ENCODE measurements at places on chromosomes 13 and 19.

- no peak for DNase-seq
These were observed 155.7 kb downstream of the ENOX1 start for GRCh38 chr13:43631106-43631505.

DNA sequence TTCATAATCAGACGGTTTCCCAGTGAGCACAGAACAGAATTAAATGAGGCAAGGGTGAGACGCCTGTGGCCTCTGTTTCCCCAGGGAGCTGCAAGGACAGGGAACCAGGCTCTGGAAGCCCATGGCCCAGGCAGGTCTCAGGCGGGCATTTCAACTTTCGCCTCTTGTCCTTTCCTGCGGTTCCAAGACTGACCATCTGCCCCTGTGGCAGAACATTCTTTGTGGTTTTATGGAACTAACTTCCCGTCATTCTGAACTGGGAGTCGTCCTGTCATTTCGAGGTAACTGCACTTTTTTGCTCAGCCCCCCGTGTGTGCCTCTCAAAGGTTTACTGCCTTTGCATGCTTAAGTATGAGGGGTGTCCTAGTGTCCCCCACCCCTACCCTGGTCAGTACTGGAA, 70.9 kb downstream of the KL start:
- DNase-seq = no peak

DNA sequence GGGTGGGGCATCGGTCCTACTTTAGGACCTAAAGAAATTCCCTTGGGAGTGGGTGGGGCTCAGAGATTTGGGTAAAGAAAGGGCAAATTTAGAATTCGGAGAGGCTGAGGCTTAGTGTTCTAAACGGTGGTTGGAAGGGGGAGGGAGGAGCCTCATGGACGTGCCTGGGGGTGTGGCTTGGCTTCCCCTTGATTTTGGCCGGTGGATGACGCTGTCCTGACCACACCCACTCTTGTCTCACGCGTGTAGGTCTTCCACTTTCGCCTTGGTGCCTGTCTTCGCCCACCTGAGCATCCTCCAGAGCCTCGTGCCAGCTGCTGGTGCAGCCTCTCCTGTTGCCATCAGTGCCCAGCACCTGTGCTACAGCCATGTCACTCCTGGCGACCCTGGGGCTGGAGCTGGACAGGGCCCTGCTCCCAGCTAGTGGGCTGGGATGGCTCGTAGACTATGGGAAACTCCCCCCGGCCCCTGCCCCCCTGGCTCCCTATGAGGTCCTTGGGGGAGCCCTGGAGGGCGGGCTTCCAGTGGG, 1.2 kb upstream of the NUP62 start:
- no peak for DNase-seq

DNA sequence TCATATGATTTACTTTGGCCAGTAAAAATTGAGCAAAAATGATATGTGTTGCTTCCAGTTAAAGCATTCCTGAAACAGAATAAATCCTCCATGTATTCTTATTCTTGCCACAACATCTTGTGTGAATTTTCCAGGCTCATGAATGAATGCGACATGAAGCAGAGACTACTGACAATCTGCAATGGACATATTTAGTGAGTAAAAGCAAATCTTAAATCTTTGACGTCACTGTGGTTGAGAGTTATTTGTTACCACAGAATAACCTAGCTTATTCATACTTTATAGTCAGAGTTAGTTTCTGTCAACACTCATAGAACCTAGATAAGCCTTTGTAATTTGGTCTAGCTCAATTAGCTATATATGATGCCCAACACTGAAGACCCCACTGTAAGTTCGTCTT, 1443.1 kb downstream of the PCDH9 start:
- no peak for DNase-seq

GRCh38 chr13:89584058-89584620, 1763.3 kb upstream of the MIR17HG start:
- DNase-seq = no peak

DNA sequence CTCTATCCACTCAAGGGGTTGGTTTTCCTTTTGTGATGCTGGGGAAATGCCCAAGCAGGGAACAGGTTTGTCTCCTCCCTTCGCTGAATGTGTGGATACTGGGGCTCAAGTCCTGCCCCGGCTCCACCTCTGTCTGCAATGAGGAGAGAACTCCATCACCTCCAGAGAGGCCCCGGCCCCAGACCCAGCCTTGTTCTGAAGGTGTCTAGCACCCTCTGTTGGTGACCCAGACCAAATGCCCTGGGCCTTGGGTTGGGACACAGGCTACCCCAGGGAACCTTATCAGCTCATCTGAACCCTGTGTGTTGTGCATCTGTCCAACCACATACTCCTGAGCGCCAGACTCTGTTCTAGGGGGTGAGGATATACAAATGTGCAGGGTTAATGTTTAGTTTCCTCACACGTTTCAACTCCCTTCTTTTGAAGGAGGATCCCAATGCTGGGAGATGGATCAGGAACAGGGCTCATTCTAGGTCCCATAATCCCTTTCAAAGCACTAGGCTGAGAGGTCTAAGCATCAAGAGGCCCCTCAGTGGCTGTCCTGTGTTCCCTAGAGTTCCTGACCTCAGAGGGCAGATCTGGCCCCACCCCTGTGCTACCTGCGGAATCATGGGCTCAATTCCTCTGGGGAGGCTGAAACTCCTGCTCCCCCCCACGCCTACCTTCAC, 112.5 kb upstream of the SLC7A1 start:
- no peak for DNase-seq

- DNase-seq = no peak
These were observed 106.0 kb downstream of the KDM4B start for GRCh38 chr19:5074830-5075394.

GRCh38 chr13:23709536-23709935, 139.3 kb downstream of the TNFRSF19 start:
- DNase-seq = no peak

- DNase-seq = no peak
These were observed 26.2 kb upstream of the SLITRK6 start for GRCh38 chr13:85825454-85825853.

- no peak for DNase-seq
These were observed 250.0 kb downstream of the RGCC start for GRCh38 chr13:41707194-41707821.

- DNase-seq = no peak
These were observed 3.1 kb downstream of the FTL start for GRCh38 chr19:48968179-48968661.

DNA sequence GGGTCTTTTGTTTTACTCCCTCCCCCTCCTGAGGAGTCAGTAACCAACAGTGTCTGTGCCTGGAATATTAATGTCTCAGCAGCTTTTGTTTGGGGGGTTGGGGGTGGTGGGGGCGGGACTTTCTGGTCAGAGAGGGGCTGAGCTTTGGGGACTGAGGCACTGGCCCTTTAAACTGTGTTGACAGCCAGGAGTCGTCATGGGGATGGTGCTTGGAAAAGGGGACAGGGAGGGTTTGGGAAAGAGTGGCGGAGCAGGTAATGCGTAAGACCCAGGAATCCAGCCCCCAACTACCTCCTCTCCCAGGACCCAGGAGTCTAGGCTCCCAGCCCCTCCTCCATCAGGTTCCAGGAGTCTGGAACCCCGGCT, 5.2 kb downstream of the CADM4 start:
- DNase-seq = no peak

- no peak for DNase-seq
These were observed 156.9 kb downstream of the ENOX1 start for GRCh38 chr13:43629691-43630480.

DNA sequence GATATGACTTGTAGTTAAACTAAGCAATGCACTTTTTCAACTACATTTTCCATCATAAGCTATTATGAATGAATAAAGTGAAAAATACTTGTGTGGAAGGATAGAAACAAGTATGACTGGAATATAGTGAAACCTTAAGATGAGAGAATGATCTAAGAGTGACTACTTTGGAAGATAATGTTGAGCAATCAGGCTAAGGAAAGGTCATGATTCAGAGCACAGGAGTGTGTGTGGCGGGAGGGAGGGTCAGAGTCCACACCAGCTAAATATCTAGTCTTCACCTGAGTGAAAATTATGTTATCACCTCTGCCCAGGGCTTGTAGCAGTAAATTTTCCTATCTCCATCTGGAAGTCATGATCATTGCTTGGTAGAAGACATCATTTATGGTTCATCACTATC, 833.4 kb upstream of the ATXN8OS start:
- DNase-seq = no peak

DNA sequence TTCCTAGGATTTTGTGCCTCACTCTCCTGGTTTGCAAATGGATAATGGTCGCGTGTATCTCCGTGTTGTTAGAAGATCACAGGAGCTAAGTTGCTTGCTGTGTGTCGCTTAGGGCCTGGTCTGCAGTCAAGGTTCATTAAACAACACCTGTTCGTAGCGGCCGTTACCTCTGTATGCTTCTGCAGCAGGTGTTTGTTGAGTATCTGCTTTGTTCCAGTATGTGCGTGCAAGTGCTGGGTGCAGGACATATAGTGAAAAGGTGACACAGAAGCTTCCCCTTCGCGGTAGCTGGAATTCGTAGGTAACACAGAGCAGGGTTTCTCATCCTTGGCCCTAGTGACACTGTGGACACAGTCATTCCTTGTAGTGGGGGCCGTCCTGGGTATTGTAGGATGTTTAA, 5.4 kb downstream of the MED25 start:
- no peak for DNase-seq

Measured in renal cortex interstitium (tissue), 15 donors.